Thoracic aorta (tissue), 2 donors: ENCODE measurements at places on chromosomes 16 and 17.

- no peak for DNase-seq
Observed at GRCh38 chr16:86396422-86396821, 113.9 kb upstream of the FOXF1 start.

GRCh38 chr16:64950731-64951130, 171.1 kb downstream of the CDH11 start:
- DNase-seq = no peak

DNA sequence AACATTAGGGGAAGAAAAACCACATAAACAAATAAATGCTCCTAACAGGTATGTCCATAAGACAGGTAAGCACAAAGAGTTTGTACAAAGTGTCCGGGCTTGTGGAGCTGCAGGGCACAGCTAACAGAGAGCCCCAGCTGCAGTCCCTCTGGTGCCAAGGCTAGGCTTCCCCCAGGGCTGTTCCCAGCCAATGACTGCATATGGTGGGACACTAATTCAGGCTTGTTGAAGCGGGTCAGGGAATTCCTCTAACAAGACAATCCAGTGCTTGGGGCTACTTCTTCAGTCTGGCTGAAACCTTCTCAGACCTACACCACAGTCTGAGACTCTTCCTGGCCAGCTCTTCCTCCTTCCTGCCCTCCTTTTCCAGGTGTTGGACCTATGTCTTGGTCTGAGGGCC, 51.7 kb upstream of the ALDH3A1 start:
- DNase-seq = no peak

- no peak for DNase-seq
Observed at GRCh38 chr17:34565713-34566112, 13.7 kb upstream of the TMEM132E start.

- DNase-seq = no peak
Observed at GRCh38 chr17:12242345-12242954, 221.8 kb downstream of the MAP2K4 start.

GRCh38 chr16:81932668-81933067, 78.6 kb downstream of the SDR42E1 start:
- no peak for DNase-seq

- no peak for DNase-seq
Observed at GRCh38 chr16:88772871-88773811, 11.9 kb downstream of the PIEZO1 start.

GRCh38 chr16:16867973-16868372, 489.0 kb downstream of the NPIPA7 start:
- DNase-seq = no peak

GRCh38 chr16:75627851-75628250, 4.8 kb upstream of the ADAT1 start:
- DNase-seq = no peak
